ENCODE measurements at places on chromosomes 6 and 20.

DNA sequence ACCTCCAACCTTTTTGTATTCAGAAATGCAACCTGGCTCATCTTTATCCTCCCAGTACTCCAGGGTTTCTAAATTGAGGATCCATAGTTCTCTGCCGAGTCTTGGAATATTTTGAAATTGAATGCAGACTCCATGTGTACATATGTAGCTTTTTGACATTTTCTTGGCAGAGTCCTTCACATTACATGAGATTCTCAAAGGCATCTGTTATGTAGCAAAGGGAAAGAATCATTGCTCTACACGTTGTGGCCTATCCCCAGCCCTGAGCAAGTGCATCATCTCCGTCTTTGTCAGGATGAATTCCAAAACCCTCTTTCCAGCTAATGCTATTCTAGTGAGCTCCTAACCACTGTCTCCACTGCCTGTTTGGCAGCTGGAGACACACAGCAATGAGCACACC lies 742.9 kb downstream of the DHX35 start:
- H3K27ac ChIP-seq, result no peak overlapping the region
- no peaks in the 10 kb centered on the region for H3K36me3 ChIP-seq
- H3K27me3 ChIP-seq, result no peaks in the 10 kb centered on the region
- peaks cover 4% of the 10 kb centered on the region for H3K4me1 ChIP-seq
- no peak for DNase-seq

DNA sequence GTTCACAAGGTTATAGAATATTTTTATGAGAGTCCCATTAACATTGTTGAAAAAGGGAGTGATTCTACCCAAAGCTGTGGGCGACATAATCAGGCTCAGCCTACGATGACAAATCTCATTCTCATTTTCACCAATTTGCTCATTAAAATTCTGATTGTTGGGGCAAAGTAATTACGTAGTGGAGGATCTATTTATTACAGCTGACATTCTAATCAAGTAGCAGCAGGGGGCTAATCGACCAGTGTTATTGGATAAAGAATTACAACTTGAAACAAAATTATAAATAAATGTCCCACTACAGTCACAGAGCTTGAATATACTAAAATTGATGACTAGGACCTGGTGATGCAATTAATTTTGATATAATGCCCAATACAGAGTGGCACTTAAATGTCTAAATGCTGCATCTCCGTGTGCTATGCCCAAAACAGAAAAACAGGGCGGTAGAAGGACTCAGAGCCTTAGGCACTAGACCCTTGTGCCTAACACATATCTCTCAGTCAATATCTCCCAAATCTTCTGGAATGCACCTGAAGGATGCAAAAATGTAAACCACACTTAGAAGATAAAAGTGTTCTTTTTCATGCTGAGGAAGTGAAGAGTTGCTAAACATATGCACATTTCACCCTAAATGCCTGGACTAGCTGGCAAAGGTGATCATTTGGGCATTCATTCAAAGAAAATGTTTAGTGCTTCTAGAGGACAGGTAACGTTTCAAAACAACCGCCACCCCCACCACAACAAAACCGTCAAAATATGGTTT lies 88.3 kb downstream of the CD24 start:
- no peaks in the 10 kb centered on the region for H3K4me1 ChIP-seq
- no peaks in the 10 kb centered on the region for H3K36me3 ChIP-seq
- no peak overlapping the region for H3K27ac ChIP-seq
- peaks cover 12% of the 10 kb centered on the region for H3K27me3 ChIP-seq
- H3K4me3 ChIP-seq, result no peak overlapping the region

DNA sequence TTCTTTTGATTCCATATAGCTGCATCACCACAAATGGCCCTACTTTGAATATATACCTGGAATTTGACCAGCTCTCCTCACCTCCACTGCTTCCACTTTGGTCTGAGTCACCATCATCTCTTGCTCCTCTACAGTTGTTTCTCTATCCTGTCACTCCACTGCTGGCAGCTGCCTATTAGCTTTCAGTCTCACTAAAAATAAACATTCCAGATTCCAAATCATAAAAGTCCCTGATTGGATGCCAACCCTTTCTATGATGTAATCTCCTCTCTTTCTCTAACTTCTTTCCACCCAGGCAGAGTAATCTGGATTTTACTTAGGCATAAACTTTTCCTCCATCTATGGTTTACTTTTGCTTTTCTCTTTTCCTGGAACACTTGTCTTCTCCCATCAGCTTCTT lies 49.1 kb downstream of the RFPL4B start:
- peaks cover 2% of the 10 kb centered on the region for H3K4me1 ChIP-seq
- DNase-seq, result no peak
- no peaks in the 10 kb centered on the region for H3K36me3 ChIP-seq
- H3K4me3 ChIP-seq, result no peak overlapping the region
- H3K27ac ChIP-seq, result no peak overlapping the region

DNA sequence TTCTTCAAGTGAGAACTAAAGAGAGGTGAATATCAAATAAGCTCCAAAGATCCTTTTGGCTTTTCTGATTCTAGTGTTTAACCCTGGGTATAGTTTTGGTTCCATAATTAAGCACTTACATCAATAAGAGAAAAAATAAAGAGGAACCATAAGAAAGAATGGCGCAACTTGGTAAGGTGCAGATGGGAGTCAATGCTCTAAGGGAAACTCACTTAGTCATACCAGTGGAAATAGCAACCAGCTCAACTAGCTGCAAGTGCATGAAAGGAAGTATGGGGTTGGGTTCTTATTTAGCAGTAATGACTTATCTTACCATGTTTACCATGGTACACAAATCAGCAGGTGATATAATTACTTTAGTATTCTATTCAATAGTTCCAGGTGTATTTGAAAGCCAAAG lies 296.5 kb upstream of the RUNX2 start:
- no peak overlapping the region for H3K4me3 ChIP-seq
- peaks cover 12% of the 10 kb centered on the region for H3K36me3 ChIP-seq
- no peak for DNase-seq
- no peak overlapping the region for H3K27ac ChIP-seq
- peaks cover 2% of the 10 kb centered on the region for H3K4me1 ChIP-seq

- no peaks in the 10 kb centered on the region for H3K36me3 ChIP-seq
- DNase-seq, result no peak
- no peak overlapping the region for H3K4me3 ChIP-seq
- H3K27me3 ChIP-seq, result peaks cover 6% of the 10 kb centered on the region
- H3K27ac ChIP-seq, result no peak overlapping the region
- no peaks in the 10 kb centered on the region for H3K4me1 ChIP-seq
Observed at GRCh38 chr6:20229881-20230280, 17.6 kb upstream of the MBOAT1 start.
